Suprapubic skin (tissue), 4 donors: ENCODE measurements at places on chromosomes 11 and 22. TPM values are rescaled to one million over a fixed set of nuclear protein-coding genes. Genes with fewer than 3 reads are reported as not detected.

- H3K27ac ChIP-seq: no peak overlapping the region
- H3K4me1 ChIP-seq: peaks cover 57% of the 10 kb centered on the region
- no peaks in the 10 kb centered on the region for H3K27me3 ChIP-seq
- peaks cover 2% of the 10 kb centered on the region for H3K36me3 ChIP-seq
- no peak for DNase-seq
- H3K4me3 ChIP-seq: no peak overlapping the region
Measured at GRCh38 chr11:126352163-126352562, 3.3 kb upstream of the ST3GAL4 start.

DNA sequence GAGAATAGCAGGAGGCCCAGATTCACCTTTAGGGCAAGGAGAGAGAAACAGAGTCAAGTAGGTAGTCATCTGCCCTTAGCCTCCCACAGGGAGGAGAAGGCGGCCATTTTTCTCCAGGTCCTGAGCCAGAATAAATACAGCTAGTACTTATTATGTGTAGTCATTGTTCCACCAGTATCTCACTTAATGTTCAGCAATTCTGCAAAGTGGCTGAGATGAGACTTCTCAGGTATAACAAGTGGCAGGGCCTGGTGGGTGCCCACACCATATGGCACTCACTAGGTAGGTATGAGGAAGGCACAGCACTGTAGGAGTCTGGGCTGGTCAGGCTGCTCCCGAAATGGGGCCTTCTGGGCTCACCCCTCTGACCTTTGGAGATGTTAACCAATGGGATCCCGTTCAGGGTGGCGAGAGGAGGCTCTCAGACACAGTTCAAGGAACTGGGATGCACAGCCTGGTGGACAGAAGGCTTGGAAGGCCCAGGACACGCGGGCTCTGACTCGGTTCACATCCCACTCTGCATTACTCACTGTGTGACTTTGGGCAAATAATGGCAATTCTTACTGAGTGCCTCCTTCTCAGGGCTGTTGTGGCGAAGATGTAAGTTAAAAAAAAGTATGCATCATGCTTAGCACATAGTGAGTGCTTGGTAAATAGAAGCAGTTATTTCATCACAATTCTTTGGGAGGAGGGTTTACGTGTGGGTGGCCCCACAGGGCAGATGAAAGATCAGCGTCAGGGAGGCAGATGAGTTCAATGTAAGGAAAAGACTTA is 25.1 kb downstream of the RTN4RL2 start:
- H3K4me1 ChIP-seq: peaks cover 27% of the 10 kb centered on the region
- no peak for DNase-seq
- H3K4me3 ChIP-seq: no peak overlapping the region
- H3K27ac ChIP-seq: no peak overlapping the region
- peaks cover 55% of the 10 kb centered on the region for H3K36me3 ChIP-seq
- H3K27me3 ChIP-seq: peaks cover 15% of the 10 kb centered on the region

The OR5A1 gene
- total RNA-seq: not detected

DNA sequence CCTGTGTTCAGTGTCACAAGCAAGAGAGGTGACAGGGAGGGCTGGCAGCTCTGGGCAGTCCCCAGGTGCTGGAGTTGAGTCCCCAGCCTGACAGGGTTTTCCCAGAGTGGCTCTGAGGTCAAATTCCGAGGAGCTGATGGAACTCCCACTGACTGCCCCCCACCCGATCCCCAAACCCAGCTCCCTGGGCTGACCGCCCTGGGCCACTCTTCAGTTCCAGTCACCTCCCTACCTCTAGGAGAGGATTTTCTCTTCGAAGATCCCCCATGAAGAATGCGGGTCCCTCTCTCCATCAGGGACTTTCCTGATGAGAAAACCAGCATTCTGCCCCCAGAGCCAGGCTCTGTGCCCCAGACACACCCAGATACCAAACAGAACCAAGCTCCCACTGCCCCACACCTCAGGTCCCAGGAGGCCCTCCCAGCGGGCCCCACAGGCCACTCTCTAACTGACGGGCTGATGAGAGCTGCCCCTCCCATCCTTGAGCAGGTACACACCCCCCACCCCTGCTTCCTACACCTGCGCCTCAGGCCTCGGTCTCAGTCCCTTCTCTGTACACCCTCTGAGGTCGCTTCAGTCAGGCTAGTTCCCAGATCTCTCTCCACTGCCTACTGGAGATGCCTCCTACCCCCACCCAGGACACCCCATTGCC is 12.1 kb upstream of the RAC2 start:
- no peak for DNase-seq
- H3K27ac ChIP-seq: no peak overlapping the region
- H3K4me1 ChIP-seq: peaks cover 15% of the 10 kb centered on the region
- H3K36me3 ChIP-seq: no peaks in the 10 kb centered on the region
- no peak overlapping the region for H3K4me3 ChIP-seq
- peaks cover 79% of the 10 kb centered on the region for H3K27me3 ChIP-seq

DNA sequence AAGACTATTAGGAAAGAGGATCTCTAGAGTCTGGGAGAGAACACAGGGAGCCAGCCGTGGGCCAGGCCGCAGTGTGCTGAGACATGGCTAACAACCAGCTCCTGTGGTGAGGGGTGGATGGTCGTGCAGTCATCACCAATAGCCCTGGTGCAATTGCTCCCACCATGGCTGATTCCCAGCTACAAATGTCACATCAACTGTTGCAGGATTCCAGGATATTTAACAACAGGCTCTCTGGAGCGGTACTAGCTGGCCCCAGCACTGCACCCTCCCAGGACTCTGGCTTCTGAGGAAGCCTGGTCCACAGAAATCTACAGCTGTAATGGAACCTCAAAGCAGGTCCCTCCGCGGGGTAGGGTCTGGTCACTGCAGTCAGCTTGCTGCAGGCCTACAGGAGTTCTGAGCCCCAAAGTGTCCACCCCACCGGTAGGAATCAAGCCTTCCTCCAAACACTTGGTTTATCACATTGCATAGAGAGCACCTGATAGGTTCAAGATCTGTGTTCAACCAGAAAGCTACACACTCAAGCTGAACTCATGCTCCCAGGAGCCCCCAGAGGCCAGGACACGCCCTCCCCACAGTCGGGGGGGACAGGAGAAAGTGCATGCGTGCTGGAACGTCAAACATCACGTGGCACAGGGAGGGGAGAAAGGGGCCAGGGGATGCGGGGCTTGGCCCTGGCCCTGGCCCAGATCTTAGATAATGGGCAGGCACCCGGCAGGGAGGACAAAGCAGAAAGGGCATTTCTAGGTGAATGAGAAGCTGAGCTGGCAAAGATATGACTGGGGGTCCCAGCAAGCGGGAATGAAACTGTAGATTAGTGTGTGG is 609.0 kb downstream of the TBC1D22A start:
- no peaks in the 10 kb centered on the region for H3K36me3 ChIP-seq
- H3K27me3 ChIP-seq: peaks cover 60% of the 10 kb centered on the region
- no peak overlapping the region for H3K27ac ChIP-seq
- H3K4me3 ChIP-seq: no peak overlapping the region

- DNase-seq: no peak
- H3K4me1 ChIP-seq: peaks cover 4% of the 10 kb centered on the region
- no peak overlapping the region for H3K4me3 ChIP-seq
- H3K27me3 ChIP-seq: peaks cover 39% of the 10 kb centered on the region
Measured at GRCh38 chr11:134466156-134466555, 54.1 kb upstream of the B3GAT1 start.

The OR5P2 gene
- 17.2 TPM for total RNA-seq

DNA sequence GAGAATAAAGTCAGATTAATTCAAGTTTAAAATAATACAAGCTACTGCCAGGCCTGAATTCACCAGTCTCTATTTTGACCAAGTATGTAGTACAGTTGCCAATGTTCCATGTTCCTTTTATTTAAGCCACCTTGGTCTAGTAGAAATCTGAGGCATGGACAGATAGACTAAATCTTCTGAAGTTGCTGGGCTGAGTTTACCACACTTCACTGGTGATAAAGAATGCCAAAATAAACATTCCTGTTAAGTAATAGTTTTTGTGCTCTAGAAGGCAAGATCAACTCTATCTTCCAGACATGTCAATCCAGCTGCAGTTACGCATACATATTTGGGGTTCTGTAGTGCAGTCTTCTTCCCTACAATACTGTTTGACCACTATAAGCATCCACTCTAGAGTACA is 83.9 kb upstream of the C11orf87 start:
- H3K4me3 ChIP-seq: no peak overlapping the region
- no peak overlapping the region for H3K27ac ChIP-seq
- no peaks in the 10 kb centered on the region for H3K36me3 ChIP-seq
- H3K4me1 ChIP-seq: no peaks in the 10 kb centered on the region
- no peaks in the 10 kb centered on the region for H3K27me3 ChIP-seq

GRCh38 chr22:37107816-37108621 is 1.5 kb downstream of the TMPRSS6 start:
- H3K27me3 ChIP-seq: peaks cover 23% of the 10 kb centered on the region
- no peak overlapping the region for H3K4me3 ChIP-seq
- no peaks in the 10 kb centered on the region for H3K4me1 ChIP-seq
- DNase-seq: no peak
- H3K36me3 ChIP-seq: no peaks in the 10 kb centered on the region
- H3K27ac ChIP-seq: no peak overlapping the region

The VPS37C gene
- total RNA-seq: 35.3 TPM
